ENCODE measurements at places on chromosomes 5 and 9.
A peak's percentile ranks its signal among the peaks of the same experiment; 100 is the strongest.

DNA sequence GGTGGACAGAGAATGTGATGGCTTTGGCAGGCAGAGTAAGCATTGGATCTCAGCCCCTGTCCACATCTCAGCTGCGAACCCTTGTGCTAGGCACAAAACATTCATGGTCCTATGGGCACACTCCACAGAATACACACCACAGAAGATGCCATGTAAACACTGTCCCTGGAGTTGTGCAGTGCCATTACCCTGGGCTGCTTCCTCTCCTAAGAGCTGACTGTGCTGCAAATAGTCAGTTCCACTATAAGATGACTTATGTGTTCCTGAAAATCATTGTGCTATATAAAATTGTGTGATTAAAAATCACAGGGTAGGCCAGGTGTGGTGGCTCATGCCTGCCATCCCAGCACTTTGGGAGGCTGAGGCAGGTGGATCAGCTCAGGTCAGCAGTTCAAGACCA, 31.9 kb upstream of the ATP6V1G1 start:
- no peak for DNase-seq

GRCh38 chr5:132422720-132423437, 53.4 kb downstream of the SLC22A5 start:
- no peak for DNase-seq

DNA sequence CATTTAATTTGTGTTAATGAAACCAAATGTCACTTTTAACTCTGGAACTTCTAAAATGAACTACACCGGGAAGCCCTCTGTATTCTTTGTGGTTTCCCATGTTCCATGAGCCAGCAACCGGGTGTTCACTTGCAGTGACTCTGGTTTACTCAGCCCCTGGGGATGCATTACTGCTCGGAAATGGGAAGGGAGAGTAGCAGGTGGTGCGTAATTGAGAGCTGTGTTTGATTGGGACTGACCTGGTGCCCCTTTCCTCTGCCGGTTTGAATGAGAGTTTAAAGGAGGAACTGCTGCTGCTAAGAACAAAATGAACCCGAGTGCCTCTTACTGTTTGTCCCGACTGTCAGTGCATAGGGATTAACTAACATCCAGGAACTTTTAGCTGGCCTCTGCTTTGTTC, 100.1 kb upstream of the DHFR start:
- DNase-seq: peak; percentile 18

- DNase-seq: no peak
Measured at GRCh38 chr5:136192015-136192525, 892 bp downstream of the SMIM32 start.

GRCh38 chr5:151885138-151885908, 39.3 kb downstream of the GLRA1 start:
- no peak for DNase-seq

DNA sequence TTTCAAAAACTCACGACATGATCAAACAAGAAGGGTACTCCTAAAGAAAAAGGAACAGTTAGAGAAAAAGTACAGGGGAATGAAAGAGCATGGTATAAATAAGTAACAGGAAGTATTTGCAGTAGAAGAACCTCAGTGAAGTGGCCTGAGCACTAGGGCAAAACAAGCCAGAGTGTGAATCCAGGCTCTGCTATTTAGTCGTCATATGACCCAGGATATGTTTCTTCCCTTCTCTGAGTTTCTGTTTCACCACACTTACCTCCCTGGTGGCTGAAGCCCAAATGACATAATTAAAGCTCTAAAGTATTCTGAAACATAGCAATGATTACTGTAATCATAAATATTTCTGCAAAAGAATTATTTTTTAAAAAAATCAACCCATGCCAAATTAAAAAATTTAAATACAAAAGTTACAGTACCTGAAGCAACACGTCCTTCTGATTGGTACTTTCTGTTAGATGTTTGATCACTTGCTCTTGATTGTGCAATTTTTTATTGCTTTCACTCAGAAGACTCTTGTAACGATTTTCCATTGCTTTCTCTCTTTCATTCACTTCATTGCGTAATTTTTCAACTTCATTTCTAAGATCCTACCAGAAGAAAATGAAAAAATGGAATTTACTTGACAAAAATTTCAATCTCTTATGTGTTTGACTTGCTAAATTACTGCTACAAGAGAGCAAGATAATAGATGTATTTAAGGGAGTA, 88.9 kb downstream of the CDK5RAP2 start:
- DNase-seq: no peak

DNA sequence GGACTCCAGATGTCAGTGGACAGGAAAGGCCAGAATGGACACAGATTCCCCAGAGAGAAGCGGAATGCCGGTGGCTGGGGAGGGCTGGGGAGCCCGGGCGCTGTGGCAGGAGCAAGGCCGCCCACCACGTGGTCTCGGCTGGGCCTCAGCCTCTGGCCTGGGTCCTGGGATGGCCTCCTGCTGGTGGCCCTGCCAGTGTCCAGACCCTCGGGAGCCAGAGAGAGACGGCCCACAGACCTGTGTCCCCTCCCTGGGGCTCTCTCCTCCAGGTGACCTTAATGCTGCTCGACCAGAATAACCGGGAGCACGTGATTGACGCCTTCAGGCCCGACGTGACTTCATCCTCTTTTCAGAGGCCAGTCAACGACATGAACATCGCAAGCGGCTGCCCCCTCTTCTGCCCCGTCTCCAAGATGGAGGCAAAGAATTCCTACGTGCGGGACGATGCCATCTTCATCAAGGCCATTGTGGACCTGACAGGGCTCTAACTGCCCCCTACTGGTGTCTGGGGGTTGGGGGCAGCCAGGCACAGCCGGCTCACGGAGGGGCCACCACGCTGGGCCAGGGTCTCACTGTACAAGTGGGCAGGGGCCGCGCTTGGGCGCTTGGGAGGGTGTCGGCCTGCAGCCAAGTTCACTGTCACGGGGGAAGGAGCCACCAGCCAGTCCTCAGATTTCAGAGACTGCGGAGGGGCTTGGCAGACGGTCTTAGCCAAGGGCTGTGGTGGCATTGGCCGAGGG, 19.0 kb downstream of the FBXW5 start:
- DNase-seq: no peak

DNA sequence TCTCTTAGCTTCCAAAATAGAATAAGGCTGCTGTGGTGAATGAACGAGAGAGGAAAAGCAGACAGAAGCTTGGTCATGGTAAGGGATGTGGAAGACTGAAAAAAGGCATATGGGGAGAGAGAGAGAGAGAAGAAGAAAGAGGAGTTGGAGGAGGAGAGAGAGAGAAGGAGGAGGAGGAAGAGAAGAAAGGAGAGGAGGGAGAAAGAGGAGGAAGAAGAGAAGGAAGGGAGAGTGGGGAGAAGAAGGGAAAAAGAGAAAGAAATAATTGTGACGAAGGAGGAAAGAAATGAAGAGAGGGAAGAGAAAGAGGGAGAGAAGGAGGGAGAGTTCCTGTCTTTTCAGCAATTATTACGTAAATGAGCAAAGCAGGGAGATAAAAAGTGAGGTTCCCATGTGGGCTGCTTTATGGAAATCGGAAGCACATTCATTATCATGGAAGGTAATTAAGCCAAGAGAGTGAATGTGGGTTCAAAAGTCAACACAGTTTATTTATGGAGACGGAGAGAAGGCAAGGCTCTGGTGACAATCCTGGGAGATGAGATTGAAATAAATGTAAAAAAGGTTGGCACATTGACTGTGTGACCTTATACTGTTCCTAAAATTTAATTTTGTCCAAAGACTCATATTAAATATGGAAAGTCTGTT, 611.2 kb downstream of the KIF4B start:
- no peak for DNase-seq

GRCh38 chr9:98740226-98740881, 31.6 kb upstream of the GABBR2 start:
- DNase-seq: no peak

DNA sequence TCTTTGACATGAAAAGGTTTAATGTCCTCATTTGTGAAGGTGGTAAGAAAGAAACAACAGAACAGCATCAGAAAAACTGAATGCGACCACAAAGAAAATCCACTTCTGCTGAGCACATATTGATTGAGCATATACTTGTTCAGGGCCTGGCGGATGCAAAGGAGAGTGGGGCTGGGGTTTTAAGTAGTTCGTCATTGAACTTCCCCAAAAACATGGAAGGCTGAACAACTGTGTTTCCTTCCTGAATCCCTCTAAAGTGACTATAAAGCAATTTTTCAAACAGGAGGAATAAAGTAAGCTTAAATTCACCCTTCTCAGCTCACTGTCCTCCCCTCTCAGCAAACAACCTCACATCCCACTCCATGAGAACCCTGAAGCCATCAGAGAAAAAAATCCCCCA, 262.9 kb downstream of the AGTPBP1 start:
- no peak for DNase-seq

- DNase-seq: no peak
Measured at GRCh38 chr5:51902512-51902911, 519.3 kb downstream of the ISL1 start.

- no peak for DNase-seq
Measured at GRCh38 chr5:76552546-76552945, 70.7 kb downstream of the F2RL2 start.

DNA sequence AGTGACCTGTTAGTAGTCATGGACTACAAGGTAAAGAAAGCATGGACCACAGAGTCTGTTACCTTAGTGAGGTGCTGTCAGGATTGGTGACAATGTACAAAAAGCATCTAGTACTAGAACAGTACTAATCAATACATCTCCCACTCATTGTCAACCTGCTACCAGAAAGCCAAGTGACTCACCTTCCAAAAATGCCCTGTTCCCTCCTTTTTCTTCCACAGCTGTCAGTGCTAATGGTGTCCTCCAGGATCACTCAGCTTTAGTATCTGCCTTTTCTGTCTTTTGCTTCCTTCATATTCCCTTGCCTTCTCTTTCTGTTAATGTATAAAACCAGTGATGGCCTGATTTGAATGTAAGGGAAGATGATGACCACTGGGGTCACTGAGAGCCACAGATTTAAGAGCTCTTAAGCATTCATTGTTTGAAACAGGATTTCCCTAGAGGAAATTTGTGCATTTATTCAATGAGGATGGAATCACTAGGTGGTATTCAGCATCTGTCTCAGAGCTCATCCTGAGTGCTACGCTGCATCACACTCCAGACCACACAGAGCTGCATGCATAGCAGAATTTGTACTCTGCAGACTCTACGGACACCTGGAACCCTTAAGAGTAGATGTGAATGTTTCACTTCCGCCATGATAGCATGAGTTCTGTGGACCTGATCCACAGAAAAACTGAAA, 71.0 kb downstream of the SV2C start:
- no peak for DNase-seq

DNA sequence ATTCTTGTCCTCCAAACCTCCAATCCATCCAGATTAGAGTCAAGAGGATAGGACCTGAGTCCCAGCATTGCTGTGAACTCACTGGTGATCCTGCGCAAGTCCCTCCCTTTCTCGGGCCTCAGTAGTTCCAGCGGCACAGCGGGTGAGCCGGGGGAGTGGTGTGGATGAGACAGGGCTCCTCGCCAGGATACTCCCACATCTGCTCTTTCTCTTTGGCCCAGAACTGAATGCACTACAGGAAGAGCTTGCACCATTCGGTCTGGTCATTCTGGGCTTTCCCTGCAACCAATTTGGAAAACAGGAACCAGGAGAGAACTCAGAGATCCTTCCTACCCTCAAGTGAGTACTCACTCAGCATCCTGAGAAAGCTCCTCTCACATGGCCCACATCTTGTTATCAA, 6.3 kb downstream of the GPX3 start:
- no peak for DNase-seq

- no peak for DNase-seq
Measured at GRCh38 chr5:139669662-139670368, 21.7 kb downstream of the CXXC5 start.

GRCh38 chr9:132288966-132289365, 65.8 kb downstream of the SETX start:
- DNase-seq: no peak

- DNase-seq: no peak
Measured at GRCh38 chr9:99389087-99390033, 167.3 kb downstream of the SEC61B start.

DNA sequence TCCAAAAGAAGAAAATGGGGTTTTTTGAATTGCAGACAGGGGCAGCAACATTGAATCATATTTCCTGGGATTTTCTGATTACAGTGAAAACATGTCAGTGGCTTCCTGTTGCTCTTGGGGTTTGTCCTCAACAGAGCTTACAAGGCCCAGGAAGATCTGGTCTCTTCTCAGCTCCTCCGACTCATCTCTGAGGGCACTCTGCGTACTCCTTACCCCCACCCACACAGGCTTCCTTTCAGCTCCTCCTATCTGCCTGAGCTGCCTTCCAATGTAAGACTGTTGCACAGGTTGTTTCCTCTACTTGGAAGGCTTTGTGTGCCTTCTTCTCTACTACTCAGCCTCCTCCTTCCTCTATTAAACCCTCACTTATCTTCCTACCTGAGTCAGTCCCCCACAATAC, 245.1 kb upstream of the MEF2C start:
- DNase-seq: no peak

DNA sequence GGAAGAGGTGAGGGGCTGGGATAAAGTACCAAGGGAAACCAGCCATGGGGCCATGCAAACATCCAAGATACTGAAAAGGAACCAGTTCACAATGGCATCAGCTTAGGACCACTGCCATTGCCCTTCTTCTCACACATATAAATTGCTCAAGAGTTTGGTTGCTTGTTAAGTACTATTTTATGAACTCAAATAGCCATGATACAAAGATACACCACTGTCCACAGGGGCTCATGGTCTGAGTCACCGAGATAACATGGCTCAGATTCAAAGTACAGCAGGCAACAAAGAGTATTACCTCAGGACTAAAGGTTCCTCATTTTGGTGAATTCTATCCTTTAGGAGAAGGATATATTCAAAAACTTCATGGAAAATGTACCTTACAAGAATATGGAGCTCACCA, 55.6 kb downstream of the FANCC start:
- no peak for DNase-seq

- DNase-seq: no peak
Measured at GRCh38 chr9:23728736-23729135, 97.3 kb downstream of the ELAVL2 start.

GRCh38 chr5:53501054-53501453, 20.6 kb downstream of the FST start:
- no peak for DNase-seq

- DNase-seq: no peak
Measured at GRCh38 chr5:39850291-39850690, 425.5 kb upstream of the DAB2 start.

- no peak for DNase-seq
Measured at GRCh38 chr5:32848681-32849080, 137.6 kb downstream of the NPR3 start.

- no peak for DNase-seq
Measured at GRCh38 chr9:15371448-15371845, 51.2 kb upstream of the SNAPC3 start.
